ENCODE measurements at places on chromosomes 6 and 20. TPM values are rescaled to one million over a fixed set of nuclear protein-coding genes. Genes with fewer than 3 reads are reported as not detected.

GRCh38 chr20:41887500-41887899 is 269.3 kb upstream of the CHD6 start:
- H3K27ac ChIP-seq: no peak overlapping the region
- no peak for DNase-seq
- H3K4me1 ChIP-seq: no peaks in the 10 kb centered on the region
- no peak overlapping the region for H3K4me3 ChIP-seq

DNA sequence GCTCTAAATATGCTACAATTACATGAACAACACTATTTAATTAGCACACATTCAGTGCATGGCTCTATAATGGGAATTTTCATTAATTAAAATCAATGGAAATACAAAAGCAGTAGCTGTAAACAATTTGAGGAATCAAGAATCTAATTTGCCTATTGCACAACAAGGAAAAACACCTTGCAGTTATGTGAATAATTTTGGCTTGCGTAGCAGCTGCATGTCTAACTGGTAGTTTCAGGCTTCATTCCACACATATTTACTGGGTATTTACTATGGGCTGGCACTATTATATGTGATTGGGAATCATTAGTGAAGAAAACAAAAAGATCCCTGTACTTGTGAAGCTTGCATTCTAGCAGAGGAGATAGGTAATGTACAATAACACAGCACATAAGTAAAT is 26.4 kb downstream of the KIF6 start:
- no peak for DNase-seq
- H3K4me1 ChIP-seq: no peaks in the 10 kb centered on the region
- H3K27ac ChIP-seq: no peak overlapping the region
- no peak overlapping the region for H3K4me3 ChIP-seq
- H3K36me3 ChIP-seq: no peaks in the 10 kb centered on the region
- H3K27me3 ChIP-seq: no peaks in the 10 kb centered on the region

DNA sequence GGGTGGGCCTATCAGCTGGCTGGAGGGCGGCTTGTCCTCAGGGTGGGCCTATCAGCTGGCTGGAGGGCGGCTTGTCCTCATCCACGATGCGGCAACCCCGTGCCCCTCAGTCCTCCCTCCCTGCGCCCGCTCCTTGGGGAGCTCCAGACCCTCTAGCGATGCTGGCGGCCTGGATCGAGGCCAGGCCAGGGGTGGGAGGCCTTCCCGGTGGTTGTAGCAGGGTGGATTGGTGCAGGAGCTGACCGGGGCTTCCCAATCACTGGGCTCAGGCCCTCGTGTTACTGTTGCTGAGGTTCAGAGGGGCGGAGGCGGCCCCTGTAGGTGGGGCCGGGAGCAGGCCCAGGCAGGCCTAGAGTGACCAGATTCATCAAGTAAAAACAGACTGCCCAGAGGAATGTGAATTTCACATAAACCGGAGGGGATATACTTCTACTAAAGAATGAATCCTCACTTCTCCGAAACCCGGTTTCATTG is 8.8 kb downstream of the SLC17A9 start:
- no peaks in the 10 kb centered on the region for H3K36me3 ChIP-seq
- H3K27ac ChIP-seq: no peak overlapping the region
- H3K4me1 ChIP-seq: no peaks in the 10 kb centered on the region
- no peak for DNase-seq
- no peaks in the 10 kb centered on the region for H3K27me3 ChIP-seq

GRCh38 chr6:87793315-87793714 is 91.3 kb upstream of the AKIRIN2 start:
- H3K36me3 ChIP-seq: no peaks in the 10 kb centered on the region
- DNase-seq: no peak
- H3K4me1 ChIP-seq: no peaks in the 10 kb centered on the region
- no peak overlapping the region for H3K4me3 ChIP-seq

- no peak overlapping the region for H3K4me3 ChIP-seq
- no peak for DNase-seq
- H3K27me3 ChIP-seq: no peaks in the 10 kb centered on the region
- no peaks in the 10 kb centered on the region for H3K36me3 ChIP-seq
- no peaks in the 10 kb centered on the region for H3K4me1 ChIP-seq
Measured at GRCh38 chr20:618980-619379, 8.9 kb upstream of the TCF15 start.

C6orf62 gene
- 70.5 TPM for total RNA-seq

PKIB gene
- total RNA-seq: 113 TPM

CNR1 gene
- 2.9 TPM for total RNA-seq

DNA sequence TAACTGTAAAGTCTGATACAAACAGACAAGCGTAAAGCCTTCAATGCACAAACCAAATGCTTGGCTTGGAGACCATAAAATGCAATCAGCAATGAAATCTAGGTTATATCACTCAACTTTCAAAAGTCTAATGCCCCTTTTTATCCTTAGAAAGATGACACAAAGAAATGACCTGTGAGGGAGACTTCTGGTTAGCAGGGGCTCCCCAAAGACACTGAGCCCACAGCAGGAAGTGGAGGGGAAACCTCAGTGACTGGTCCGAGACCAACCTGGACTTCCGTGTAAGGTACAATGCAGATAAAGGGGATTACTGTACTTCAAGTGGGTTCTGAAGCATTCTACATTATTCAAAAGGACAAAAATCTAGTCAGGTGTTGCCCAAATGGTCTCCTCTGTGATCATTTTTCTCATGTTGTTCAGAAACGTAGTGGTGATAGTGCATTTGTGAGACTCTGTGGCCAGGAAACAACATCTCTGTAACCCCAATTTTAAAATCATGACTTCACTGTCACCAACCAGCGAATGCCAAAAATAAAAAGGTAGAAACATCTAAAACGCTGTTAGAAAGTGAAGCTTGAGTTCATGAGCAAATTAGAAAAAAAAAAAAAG is 88.2 kb downstream of the HIVEP2 start:
- H3K27me3 ChIP-seq: no peaks in the 10 kb centered on the region
- H3K36me3 ChIP-seq: no peaks in the 10 kb centered on the region
- DNase-seq: no peak
- H3K4me1 ChIP-seq: peaks cover 11% of the 10 kb centered on the region

GRCh38 chr6:108176281-108177089 is 10.7 kb downstream of the NR2E1 start:
- peaks cover 6% of the 10 kb centered on the region for H3K4me1 ChIP-seq
- DNase-seq: no peak
- H3K36me3 ChIP-seq: no peaks in the 10 kb centered on the region
- H3K27ac ChIP-seq: no peak overlapping the region

DNA sequence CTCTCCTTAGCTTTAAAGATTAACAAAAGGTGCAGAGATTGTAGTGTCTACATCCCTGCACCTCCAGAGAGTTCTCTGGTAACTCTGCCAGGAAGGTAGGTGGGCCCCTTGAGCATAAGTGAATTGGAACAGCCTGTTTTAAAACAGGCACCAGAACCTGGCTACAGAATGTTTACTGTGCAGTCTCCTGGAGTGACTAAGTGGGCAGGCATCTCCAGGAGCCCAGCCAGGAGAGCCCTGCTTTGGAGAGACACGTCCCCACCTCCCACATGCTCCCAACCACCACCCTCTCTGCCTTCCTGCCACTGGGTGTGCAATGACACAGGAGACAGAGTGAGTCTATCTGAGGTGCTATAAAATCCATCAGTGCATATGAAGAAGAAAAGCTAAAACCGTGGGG is 110.3 kb upstream of the EYA4 start:
- H3K27ac ChIP-seq: no peak overlapping the region
- no peaks in the 10 kb centered on the region for H3K36me3 ChIP-seq
- H3K4me1 ChIP-seq: no peaks in the 10 kb centered on the region
- H3K27me3 ChIP-seq: no peaks in the 10 kb centered on the region
- H3K4me3 ChIP-seq: no peak overlapping the region
- no peak for DNase-seq

PSORS1C2 gene
- total RNA-seq: not detected

GRCh38 chr6:125906158-125906998 is 50.2 kb upstream of the HINT3 start:
- H3K4me3 ChIP-seq: no peak overlapping the region
- no peaks in the 10 kb centered on the region for H3K36me3 ChIP-seq
- H3K27ac ChIP-seq: no peak overlapping the region
- peak; percentile 76 for DNase-seq
- H3K4me1 ChIP-seq: no peaks in the 10 kb centered on the region

AIF1 gene
- total RNA-seq: 20.7 TPM

- H3K4me1 ChIP-seq: no peaks in the 10 kb centered on the region
- H3K27me3 ChIP-seq: no peaks in the 10 kb centered on the region
- H3K36me3 ChIP-seq: no peaks in the 10 kb centered on the region
- no peak overlapping the region for H3K4me3 ChIP-seq
Measured at GRCh38 chr6:25899123-25899522, 25.1 kb upstream of the SLC17A3 start.

DNA sequence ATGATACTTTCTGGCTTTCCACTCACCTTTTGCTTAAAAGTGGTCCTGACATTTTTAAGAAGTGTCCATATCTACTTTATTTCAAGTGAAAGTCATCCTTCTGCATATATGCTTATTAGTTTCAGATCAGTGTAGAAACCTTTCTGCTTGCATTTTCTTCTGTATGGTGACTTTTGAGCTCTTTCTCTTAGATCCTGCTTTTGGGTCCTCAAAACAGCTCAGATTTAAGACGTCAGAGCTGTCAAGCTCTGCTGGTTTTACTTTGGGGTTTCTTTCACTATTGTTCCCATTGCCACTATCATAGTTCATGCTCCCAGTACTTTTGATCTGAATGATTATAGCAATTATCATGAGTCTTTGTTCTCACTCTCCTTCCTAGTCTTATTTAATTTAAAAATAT is 41.7 kb downstream of the BCKDHB start:
- DNase-seq: no peak
- H3K36me3 ChIP-seq: no peaks in the 10 kb centered on the region
- no peak overlapping the region for H3K27ac ChIP-seq
- no peaks in the 10 kb centered on the region for H3K27me3 ChIP-seq
- H3K4me3 ChIP-seq: no peak overlapping the region

GRCh38 chr6:150713931-150714330 is 114.2 kb downstream of the PLEKHG1 start:
- H3K36me3 ChIP-seq: no peaks in the 10 kb centered on the region
- no peak for DNase-seq
- H3K4me1 ChIP-seq: no peaks in the 10 kb centered on the region
- no peak overlapping the region for H3K4me3 ChIP-seq
- H3K27me3 ChIP-seq: no peaks in the 10 kb centered on the region

- H3K27ac ChIP-seq: no peak overlapping the region
- no peak for DNase-seq
- no peaks in the 10 kb centered on the region for H3K36me3 ChIP-seq
- H3K4me1 ChIP-seq: peaks cover 4% of the 10 kb centered on the region
- H3K4me3 ChIP-seq: no peak overlapping the region
- no peaks in the 10 kb centered on the region for H3K27me3 ChIP-seq
Measured at GRCh38 chr20:1858871-1859270, 36.3 kb upstream of the SIRPA start.

GRCh38 chr6:39058471-39059147 is 10.0 kb downstream of the GLP1R start:
- DNase-seq: no peak
- H3K36me3 ChIP-seq: no peaks in the 10 kb centered on the region
- no peak overlapping the region for H3K27ac ChIP-seq

NMBR gene
- total RNA-seq: not detected

DNA sequence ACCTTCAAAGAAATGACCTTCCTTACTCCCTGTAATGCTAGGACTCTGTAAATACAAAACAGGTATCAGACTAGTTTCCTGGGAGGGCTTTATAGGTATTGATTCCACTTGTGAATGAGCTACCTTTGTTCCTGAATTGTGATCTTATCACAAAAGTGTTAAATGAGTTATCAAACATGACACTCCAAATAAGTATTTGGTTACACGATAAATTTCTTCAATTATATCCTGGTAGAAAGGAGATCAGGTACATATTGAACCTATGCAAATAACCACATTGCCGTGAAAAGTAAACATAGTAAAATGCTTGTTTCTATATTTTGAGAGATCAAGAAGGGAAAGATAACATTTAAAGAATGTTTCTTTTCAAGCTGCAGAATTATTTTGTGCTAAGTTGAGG is 285.3 kb downstream of the HIVEP2 start:
- DNase-seq: no peak
- no peaks in the 10 kb centered on the region for H3K27me3 ChIP-seq
- H3K27ac ChIP-seq: no peak overlapping the region

Data from colonic mucosa (tissue), 4 donors.